ENCODE measurements at places on chromosomes 11 and 22.

- no peak for DNase-seq
Observed at GRCh38 chr11:88312628-88313027, 24.9 kb downstream of the CTSC start.

GRCh38 chr11:127037001-127037400 lies 36.4 kb upstream of the KIRREL3 start:
- no peak for DNase-seq

GRCh38 chr11:88016392-88017170 lies 158.7 kb downstream of the RAB38 start:
- DNase-seq: peak; percentile 66

GRCh38 chr22:19795617-19796008 lies 35.0 kb downstream of the TBX1 start:
- peak; percentile 47 for DNase-seq

- DNase-seq: no peak
Observed at GRCh38 chr11:41245184-41245583, 214.3 kb downstream of the LRRC4C start.

- DNase-seq: no peak
Observed at GRCh38 chr11:84224042-84224441, 937.9 kb upstream of the CCDC90B start.

GRCh38 chr22:31504282-31504681 lies 7.9 kb downstream of the SFI1 start:
- DNase-seq: no peak

- DNase-seq: no peak
Observed at GRCh38 chr11:64477675-64478074, 113.3 kb upstream of the SLC22A12 start.

DNA sequence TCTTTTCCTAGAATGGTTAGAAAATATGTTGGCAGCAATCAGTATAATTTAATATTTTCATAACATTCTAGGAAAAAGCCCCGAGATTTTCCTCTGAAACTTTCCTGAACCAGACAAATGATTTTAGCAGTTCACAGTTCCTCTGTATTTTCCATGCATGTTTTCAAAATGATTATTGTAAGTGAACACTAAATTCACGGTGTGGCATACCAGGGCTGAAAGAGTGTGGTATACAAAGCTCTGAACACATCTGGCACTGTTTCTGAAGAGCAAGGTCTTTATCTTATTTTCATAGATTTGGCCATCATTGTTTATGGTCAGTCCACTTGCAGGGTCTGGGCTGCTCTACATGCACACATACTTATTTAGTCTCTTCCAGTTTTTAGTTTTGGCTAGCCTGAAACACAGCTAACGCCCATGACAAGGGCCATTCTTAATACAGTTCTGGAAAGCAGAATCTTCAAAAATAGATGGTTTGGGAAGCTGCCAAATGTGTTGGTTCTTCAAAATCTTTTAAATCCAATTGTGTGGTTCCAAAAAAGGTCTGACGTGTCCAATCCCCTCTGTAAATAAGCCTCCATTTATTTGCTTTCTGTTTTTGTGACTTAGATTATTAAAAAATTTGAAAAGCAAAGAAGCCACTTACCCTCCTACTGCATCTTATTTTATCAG lies 7.9 kb upstream of the GAB2 start:
- no peak for DNase-seq

DNA sequence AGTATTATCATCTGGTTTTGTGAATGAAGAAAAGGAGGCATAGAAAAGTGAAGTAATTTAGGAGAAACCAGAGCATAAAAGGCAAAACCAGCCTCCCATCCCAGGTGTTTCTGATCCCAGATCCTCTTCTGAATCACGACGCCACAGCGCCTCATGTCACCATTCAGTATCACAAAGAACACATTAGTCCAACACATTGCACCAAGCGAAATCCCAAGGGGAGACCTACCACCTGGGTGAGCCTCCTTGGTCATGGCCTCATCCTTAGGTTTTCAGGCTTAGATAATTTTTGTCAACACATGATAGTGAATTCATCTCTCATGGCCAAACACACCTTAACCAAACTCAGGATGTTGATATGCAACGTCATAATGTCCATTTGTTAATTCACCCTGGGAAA lies 181.5 kb upstream of the SORL1-AS1 start:
- no peak for DNase-seq

- peak; percentile 10 for DNase-seq
Observed at GRCh38 chr11:92931746-92932422, 37.6 kb upstream of the MTNR1B start.

DNA sequence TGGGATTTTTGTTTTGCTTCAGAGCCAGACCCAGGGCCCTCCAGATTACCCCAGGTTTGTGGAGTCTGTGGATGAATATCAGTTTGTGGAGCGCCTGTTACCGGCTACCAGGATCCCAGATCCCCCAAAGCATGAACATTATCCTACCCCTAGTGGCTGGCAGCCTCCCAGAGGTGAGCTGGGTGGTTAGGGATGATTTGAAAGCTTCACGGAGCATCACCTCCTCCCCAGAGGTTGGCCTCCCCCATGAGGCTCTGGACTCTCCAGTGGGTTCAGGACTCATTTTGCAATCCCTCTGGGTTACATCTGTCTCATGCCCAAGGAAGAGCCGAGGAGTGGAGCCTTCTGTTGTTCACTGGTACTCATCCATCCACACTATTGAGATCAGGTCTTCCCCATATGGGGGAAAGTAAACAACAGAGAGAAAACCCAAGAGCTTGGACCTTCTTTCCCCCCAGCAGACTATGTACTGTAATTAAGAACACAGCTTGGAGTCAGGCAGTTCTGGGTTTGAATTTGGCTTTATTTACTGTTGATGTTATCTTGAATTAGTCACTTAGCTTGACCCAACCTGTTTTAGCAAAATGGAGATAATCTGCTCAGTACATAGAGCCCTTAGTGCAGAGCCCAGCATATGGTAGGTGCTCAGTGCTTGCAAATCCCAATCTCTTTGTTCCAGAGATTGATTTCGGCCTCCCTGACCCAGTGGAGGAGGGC lies 2.5 kb downstream of the MRPL49 start:
- no peak for DNase-seq

GRCh38 chr11:124717786-124718651 lies 21.7 kb upstream of the NRGN start:
- DNase-seq: no peak

GRCh38 chr11:16749666-16750065 lies 11.2 kb downstream of the C11orf58 start:
- no peak for DNase-seq

- no peak for DNase-seq
Observed at GRCh38 chr22:32206774-32207758, 2.2 kb upstream of the RFPL2 start.

Measured in stromal cell of bone marrow (primary cell).